ENCODE measurements at places on chromosomes 6 and 20.
A peak's percentile ranks its signal among the peaks of the same experiment; 100 is the strongest.

- no peak for DNase-seq
These were observed 8.3 kb downstream of the B4GALT5 start for GRCh38 chr20:49705358-49705757.

GRCh38 chr6:93562582-93562981 is 143.2 kb upstream of the EPHA7 start:
- no peak for DNase-seq

DNA sequence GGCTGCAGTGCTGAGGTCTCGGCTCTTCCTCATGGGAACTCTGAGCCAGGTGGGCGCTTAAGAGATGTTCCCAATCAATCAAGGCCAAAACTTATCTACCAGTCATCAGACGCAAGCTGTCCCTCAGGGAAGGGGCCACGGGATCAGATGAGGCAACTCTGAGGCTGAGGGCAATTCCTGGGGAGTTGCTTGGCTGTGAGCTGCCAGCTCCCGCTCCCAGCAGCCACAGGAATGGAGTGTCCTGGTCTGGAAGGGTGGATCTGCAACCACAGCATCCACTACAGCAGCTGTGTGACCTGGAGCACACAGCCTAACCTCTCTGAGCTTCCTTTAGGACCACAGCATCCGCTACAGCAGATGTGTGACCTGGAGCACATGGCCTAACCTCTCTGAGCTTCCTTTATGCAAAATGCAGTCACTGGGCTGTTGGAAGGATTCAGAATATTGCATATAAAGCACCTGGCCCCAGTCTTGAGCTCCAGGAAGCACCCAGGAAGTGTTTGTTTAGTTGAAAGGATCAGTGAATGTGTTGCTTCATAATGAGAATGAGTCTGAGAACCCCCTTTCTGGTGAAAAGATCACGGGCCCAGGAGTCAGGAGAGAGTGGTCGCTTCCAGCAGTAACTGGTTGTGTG is 60.9 kb downstream of the TFAP2C start:
- peak; percentile 46 for DNase-seq

DNA sequence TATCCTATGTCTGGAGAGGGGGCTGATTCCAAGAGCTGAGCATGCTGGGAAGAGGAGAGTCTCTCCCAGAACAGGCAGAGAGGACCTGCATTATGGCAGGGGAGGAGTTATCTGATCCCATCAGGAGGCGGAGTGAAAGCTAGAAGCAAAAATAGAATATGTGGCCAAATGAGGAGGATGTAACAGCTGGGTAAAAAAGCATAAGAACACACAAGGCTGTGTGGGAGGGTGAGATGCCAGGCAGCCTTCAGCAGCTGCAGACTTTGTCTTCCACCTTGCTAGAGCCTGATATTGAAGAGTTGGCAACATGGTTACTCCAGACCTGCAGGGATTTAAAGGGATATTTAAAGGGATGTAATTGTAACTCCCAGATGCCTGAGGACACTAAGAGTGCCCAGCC is 167.1 kb downstream of the PTPRT start:
- no peak for DNase-seq

DNA sequence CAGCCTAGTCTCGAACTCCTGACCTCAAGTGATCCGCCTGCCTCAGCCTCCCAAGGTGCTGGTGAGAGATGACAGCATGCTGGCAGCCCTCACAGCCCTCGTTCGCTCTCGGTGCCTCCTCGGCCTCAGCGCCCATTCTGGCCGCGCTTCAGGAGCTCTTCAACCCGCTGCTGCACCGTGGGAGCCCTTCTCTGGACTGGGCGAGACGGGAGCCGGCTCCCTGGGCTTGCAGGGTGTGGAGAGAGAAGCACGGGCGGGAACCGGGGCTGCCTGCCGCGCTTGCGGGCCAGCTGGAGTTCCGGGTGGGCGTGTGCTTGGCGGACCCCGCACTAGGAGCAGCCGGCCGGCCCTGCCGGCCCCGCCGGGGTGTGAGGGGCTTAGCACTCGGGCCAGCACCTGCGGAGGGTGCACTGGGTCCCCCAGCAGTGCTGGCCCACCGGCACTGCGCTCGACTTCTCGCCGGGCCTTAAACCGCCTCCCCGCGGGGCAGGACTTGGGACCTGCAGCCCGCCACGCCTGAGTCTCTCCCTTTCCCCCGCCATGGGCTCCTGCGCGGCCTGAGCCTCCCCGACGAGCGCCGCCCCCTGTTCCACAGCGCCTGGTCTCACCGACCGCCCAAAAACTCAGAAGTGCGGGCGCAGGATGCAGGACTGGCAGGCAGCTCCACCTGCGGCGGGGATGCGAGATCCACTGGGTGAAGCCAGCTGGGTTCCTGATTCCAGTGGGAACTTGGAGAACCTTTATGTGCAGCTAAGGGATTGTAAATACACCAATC is 31.5 kb upstream of the RANBP9 start:
- no peak for DNase-seq

GRCh38 chr6:6709106-6709505 is 120.6 kb downstream of the LY86 start:
- DNase-seq, result no peak

GRCh38 chr6:155850408-155850841 is 394.8 kb upstream of the NOX3 start:
- peak; percentile 50 for DNase-seq

- DNase-seq, result no peak
These were observed 116.2 kb downstream of the RTN4IP1 start for GRCh38 chr6:106512968-106513574.

DNA sequence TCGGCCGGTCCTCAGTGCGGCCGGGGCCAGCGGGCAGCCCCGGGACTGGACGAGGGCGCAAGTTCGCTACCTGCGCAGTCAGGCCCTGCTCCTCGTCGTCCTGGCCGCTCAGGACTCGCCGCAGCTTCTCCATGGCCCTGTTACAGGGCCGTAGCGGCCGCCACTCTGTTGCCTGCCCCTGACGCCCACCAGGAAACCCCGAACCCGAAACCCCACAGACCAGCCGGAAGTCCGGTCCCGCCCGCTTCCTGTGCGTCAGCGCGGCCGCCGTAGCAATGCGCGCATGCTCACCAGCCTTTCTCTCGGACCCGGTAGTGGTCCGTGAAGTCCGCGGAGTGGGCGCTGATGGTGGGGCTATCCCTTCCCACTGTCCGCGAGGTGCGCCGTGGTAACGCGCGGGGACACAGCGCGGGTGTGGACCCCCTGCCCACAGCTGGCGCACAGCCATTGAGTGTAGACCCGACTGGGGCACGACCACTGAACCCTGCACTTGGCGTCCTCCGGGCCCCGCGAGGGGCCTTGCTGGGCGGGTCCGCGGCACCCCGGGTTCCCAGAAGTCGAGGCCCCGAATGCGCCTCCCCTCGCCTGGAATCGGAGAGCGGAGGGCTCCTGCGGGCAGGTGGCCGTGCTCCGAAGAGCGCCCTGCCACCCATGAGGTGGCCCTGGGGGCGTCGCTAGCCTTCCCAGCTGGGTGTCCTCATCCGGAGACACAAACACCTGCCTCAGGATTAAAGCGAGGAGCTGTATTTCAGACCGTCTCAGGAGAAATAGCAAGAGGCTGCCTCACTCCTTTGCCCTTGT is at the start of gene SFT2D1:
Gene SFT2D1, minus strand, starts transcription at position 197 of the 801 bp plus-strand sequence. Its CDS starts 64 bp downstream, at position 133.
- peak; percentile 82 for DNase-seq

- no peak for DNase-seq
These were observed 125.8 kb downstream of the MYB start for GRCh38 chr6:135306740-135307420.

- no peak for DNase-seq
These were observed 120.6 kb downstream of the MMUT start for GRCh38 chr6:49342410-49342809.

DNA sequence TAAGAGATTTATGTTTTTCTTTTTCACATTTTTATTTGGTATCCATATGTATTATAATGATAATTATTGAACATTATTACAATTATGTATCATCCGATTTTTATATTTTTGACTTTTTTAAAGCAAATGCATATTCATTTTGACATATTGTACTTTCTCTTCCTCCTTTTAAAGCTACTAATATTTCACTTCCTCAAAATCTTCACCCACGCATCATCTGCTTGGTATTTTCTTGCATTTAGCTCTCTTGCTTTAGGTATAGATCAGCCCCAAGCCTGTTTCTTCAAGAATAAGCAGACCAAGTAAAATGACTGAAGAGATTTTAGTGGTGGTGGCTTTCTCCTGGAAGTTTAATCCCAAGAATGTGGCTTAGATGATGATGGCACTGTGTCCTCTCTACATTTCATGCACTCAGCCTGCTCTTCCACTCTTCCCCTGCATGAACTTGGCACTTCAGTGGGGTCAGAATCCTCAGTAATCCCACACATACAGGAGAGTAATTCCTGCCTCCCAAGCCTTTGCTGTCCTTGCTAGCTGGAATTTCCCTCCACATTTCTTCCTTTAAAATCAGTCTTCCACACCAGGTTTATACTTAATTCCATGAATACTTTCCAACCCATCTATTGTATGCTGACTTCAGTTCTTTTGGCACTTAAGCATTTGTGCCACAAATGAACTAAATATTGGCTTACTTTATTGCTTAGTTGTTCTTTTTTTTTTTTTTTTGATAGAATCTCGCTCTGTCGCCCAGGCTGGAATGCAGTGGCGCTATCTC is 8.2 kb downstream of the NCOA7 start:
- DNase-seq, result peak; percentile 28

- no peak for DNase-seq
These were observed 1.6 kb downstream of the MAP1LC3A start for GRCh38 chr20:34560141-34560523.

DNA sequence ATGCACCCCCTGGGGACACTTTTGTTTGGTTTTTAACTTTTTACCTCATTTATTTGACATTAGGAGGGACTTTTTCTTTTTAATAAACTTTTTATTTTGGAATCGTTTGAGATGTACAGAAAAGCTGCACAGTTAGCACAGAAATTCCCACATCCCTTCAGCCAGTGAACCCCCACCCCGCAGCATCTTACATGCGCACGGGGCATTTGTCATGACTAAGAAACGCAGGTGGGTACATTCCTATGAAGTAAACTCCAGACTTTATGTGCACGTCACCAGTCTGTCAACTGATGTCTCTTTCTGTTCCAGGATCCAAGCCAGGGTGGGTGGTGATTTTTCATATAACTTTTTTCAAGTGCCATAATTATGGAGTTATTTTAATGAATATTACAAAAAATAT is 4.9 kb upstream of the ZNF831 start:
- DNase-seq, result no peak

DNA sequence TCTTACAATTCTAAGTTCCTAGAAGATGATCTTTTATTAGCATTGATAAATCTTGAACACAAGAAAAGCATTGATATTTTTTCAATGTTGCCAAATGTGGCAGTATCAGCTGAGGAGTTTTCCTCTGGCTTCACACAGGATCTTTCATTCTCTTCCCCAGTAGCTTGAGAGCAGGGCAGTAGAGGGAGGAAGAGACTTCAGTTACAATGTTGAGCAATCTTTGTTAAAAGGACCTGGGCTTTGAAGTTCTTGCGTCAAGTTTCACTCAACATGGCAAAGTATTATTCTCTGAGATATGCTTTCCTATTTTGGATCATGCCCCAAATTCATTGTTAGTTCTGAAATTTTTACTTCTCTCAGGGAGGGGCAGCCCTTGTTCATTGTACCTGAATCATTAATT is 238.0 kb downstream of the COL12A1 start:
- no peak for DNase-seq

GRCh38 chr6:2949536-2950083 is 21.8 kb downstream of the SERPINB6 start:
- no peak for DNase-seq

- DNase-seq, result peak; percentile 16
These were observed 161.1 kb downstream of the FARS2 start for GRCh38 chr6:5422321-5422915.

GRCh38 chr6:85669735-85670194 is 27.1 kb upstream of the SYNCRIP start:
- DNase-seq, result peak; percentile 81

DNA sequence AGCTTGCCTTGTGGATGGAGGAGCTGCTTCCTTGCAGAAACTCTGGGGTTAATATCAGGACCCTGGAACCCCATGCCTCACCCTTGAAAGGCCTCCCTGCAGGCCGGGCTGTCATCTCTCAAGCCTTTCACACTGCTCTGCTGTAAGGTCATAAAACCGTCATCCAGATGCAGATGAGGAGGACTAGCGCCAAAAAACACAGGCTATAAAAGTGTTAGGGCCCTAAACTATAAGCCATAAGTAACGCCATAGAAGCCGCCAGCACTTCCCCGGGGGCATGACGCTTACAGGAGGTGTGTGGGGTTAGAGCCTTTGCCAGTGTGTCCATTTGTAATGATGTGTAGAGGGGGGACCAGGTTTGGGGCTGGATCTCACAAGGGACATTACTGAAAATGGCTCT is 47.6 kb downstream of the CDH4 start:
- DNase-seq, result no peak

DNA sequence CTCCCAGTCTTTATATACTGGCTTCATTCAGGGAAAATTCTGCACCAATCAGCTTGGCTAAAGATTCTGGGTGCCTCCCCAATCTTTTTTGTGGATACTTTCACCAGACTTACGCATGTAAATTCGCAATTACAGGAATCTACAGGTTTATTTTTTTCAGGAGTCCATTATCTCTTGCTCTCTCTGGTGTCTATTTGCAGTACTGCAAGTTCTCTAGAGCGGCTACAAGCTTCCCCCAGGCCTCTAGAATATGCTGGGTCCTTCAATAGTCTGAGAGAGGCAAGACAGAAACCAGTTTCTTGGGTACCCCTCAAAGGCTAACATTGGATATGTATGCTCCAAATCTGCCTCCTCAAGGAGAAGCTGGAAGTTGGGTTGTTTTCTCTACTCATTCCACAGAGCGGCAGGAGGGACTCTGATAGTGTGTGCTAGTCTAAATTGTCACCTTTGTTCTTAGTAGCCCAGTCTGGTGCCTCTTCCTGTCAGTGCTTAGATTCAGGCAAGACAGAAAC is 58.5 kb downstream of the SUN5 start:
- DNase-seq, result peak; percentile 23

DNA sequence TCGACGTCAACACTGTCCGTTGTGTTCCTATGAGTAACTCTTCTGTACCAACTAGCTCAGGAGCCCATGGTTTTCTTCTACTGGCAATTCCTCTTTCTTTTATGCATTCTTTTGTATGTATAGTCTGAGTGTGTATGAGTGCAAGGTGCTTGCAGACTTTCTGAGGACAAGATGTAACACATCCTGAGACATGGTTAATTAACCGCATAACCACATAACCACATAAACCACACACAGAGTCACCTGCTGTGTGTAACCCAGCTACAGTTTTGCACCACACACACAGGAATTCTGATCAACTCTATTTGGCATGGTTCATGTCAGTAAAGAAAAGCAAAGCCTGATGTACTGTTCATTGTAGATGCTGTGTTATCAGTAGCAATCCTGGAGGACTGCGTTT is 98.6 kb downstream of the DACT2 start:
- DNase-seq, result no peak

DNA sequence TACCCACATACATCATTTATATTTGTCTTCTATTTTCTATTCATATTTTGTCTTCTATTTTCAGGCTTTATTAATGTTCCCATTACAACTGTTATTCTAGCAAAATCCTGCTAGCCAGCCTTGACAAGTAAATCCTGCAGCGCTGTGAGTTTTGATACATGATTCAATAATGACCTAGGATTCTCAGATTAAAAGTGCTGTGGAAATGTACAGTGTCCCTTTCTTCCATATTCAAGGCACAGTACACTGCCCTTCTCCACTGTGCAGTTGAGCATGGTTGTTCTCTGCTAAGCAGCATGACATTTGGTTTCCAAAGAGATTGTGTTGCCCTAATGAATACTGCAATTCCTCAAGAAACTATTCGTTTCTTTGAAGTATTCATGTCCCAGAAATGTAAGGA is 5.8 kb upstream of the HEY2 start:
- no peak for DNase-seq
